Activated B cell treated with CpG ODN at 0.5 μM for 24 hours (primary cell): ENCODE measurements at places on chromosomes 5 and 9.

DNA sequence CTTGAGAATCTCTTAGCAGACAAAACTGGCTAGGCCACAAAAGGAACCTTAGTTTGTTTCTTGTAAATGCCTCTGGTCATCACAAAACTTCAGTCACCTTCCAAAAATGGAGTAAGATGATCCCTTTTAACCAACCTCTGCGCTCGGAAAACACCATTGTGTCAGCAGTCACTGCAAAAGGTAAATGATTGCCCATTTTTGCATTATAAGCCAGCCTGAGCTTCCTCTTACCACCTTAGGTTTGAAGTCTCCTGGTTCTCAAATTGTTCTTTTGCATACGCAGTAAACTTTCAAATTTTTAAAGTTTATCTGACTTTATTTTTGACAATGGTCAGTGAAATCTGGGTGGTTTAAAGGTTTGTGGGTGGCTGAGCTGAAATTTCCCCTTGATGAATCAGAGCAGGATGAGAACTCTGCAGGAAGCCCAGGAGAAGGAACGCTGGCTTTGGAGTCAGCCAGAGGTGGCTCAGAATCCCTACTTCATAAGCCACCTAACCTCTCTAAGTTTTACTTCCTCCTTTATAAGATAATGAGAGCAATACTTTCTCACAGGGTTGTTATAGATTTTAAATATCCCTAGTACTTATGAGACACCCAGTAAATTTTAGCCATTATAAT is 131.4 kb downstream of the MED10 start:
- DNase-seq = no peak

DNA sequence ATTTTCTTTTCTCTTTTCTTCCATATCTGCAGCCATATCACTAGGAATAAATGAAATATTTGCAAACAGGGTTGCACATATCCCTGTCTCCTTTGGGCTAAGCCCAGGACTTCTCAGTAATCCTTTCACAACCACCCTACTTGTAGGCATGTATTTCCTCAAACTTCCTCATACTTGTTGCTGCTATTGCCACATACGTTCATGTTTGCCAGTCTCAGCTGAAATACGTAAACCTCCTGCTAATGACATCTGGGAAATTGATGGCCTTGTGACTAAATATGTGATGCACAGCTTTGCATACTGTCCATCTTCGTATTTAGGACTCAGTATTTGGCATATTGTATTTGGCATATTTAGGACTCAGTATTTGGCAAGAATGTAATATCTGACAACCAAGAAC is 224.6 kb downstream of the PLK2 start:
- DNase-seq = no peak

GRCh38 chr5:128455841-128456361 is 82.1 kb downstream of the FBN2 start:
- no peak for DNase-seq

GRCh38 chr5:57917004-57917403 is 434.4 kb upstream of the ACTBL2 start:
- no peak for DNase-seq

- no peak for DNase-seq
Observed at GRCh38 chr5:149700347-149700746, 29.8 kb upstream of the PPARGC1B start.

DNA sequence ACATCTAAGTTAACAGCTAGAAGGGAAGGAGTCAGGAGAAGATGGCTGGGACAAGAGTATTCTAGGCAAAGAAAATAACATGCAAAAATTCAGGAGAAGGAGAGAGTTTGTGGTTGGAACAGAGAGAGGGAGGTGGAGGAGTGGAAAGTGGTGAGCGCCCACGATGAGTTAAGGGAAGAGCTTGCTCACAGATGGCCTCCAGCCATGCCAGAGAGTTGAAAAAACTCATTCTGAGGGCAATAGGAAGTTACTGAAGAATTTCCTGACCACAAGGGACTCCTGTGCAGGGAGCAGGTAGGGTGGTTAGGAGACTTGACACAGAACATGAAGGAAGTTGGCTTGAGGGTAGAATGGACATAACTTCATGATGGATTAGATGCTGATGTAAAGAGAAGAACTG is 159.7 kb downstream of the DOCK2 start:
- no peak for DNase-seq

DNA sequence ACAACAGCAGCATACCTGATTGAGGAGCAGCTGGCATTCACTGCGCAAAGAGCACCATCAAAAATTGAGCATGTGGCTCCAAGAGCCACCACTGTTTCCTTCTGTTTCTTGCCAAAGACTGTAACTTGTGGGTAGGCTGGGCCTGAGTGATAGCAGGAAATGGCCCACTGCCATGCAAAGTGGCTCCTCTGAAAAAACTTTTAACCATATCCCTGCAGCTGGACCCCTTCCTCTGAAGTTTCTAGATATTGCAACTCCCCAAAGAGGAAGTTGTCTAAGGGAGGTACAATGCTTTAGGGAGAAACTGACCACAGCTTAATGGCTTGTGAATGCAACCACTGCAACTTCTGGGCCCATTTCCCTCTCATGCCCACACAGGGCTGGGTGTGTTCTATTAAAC is 355.4 kb upstream of the PDE4D start:
- DNase-seq = no peak
